Activated naive CD8-positive, alpha-beta T cell treated with anti-CD3 and anti-CD28 coated beads for 36 hours (primary cell): ENCODE measurements at places on chromosomes 11 and 22. TPM values are rescaled to one million over a fixed set of nuclear protein-coding genes. Genes with fewer than 3 reads are reported as not detected.
A peak's percentile ranks its signal among the peaks of the same experiment; 100 is the strongest.

GRCh38 chr11:72468289-72468688 lies 34.0 kb upstream of the CLPB start:
- H3K27ac ChIP-seq, result no peak overlapping the region
- peaks cover 48% of the 10 kb centered on the region for H3K27me3 ChIP-seq
- no peaks in the 10 kb centered on the region for H3K36me3 ChIP-seq
- DNase-seq, result no peak
- H3K4me1 ChIP-seq, result peaks cover 4% of the 10 kb centered on the region
- H3K4me3 ChIP-seq, result no peak overlapping the region

DNA sequence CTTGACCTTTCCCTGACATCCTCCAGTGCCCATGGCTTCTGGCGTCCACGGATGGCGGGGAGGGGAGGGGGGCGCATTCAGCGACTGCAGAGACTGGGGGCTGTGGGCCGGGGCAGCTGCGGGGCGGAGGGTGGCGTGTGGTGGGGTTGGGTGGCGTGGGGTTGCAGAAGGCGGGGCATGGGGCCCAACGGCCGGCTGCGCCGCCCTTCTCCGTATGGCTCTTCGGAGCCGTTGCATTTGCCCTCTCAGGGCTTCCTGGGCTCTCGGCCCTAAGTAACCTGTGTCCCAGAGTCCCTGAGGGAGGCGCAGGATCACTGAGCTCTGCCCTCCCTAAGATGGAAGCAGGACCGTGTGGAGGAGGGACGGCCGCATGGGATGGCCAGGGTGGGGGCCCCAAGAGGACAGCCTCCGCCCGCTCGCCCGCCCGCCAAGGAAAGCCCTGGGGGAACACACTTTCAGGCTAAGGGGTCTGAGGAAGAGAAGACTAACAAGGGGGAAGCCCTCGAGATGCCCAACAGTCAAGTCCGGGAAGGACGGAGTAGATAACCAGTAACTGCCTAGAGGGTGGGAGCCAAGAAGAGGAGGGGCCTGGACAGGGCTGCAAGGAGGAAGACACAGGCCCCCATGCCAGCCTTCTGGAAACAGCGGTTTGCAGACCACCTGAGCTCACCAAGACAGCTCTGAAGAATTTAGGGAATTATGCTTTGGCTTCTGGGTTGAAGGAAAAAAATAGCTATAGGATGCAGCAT lies 9.2 kb upstream of the AIFM3 start:
- H3K36me3 ChIP-seq, result peaks cover 5% of the 10 kb centered on the region
- H3K4me1 ChIP-seq, result peaks cover 12% of the 10 kb centered on the region
- H3K27me3 ChIP-seq, result peaks cover 39% of the 10 kb centered on the region
- peak overlapping the region; percentile 63 for H3K4me3 ChIP-seq
- H3K27ac ChIP-seq, result no peak overlapping the region
- DNase-seq, result no peak

GRCh38 chr11:64241491-64242374 lies 838 bp downstream of the FKBP2 start:
- peak; percentile 100 for DNase-seq
- H3K4me1 ChIP-seq, result peaks cover 30% of the 10 kb centered on the region
- no peaks in the 10 kb centered on the region for H3K27me3 ChIP-seq
- H3K36me3 ChIP-seq, result peaks cover 32% of the 10 kb centered on the region
- H3K4me3 ChIP-seq, result peak overlapping the region; percentile 95

- DNase-seq, result no peak
- H3K4me3 ChIP-seq, result no peak overlapping the region
- H3K27me3 ChIP-seq, result no peaks in the 10 kb centered on the region
- H3K36me3 ChIP-seq, result peaks cover 20% of the 10 kb centered on the region
Observed at GRCh38 chr22:46854125-46854870, 91.8 kb downstream of the TBC1D22A start.

DNA sequence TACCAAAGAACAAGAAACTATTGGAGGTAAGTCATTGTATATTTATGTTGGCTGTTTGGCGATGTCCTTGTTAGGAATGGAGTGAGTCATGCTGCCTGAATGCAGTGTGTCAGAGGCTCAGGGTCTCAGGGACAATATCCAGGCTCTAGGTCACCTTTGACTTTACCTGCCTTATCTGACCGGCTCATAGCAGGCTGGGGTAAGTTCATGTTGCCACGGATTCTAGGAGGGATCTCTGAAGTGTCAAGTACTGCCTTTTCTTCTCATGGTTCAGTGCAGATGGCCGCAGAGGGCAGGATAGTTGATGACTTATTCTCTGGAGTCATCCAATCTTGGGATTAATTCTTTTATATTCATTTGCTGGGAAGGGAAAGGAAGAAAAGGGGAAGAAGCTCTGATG lies 53.2 kb downstream of the SPON1 start:
- no peaks in the 10 kb centered on the region for H3K27me3 ChIP-seq
- no peak overlapping the region for H3K4me3 ChIP-seq
- no peak overlapping the region for H3K27ac ChIP-seq
- H3K4me1 ChIP-seq, result no peaks in the 10 kb centered on the region

DNA sequence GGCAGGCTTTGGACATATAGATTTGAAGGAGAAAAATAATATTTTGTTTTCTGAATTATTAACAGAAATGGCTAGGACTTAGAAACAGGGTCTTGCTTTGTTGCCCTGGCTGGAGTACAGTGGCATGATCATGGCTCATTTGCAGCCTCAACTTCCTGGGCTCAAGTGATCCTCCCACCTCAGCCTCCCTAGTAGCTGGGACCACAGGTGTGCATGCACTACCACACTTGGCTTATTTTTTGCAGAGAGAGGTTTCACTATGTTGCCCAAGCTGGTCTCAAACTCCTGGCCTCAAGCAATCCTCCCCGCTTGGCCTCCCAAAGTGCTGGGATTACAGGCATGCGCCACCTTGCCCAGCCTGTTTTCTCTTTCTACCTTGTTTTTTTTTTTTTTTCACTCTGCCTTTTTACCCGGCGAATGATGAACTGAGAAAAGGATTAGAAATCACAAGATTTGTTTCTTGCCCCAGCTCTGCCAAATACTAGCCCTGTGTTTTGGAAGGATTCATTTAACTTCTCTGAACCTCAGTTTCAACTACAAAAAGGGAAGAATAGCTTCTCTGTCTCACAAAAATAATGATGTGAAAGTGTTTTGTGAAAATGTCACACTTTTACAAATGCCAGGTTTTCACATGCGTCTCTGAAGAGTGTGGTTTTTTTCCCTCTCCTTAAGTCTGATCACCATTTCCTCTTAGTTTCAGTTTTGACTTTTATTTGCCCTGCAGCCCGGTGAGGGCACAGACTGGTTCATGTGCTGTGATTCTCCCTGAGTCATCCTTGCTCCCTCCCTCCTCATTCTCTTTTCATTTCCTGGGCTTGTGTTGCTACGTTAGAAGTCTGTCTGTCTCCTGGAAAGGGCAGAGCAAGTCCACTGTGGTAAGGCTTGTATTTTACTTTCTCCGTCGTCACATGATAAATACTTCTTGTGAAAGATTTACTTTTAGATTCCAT lies 67.7 kb downstream of the BCL2L13 start:
- peaks cover 18% of the 10 kb centered on the region for H3K4me1 ChIP-seq
- H3K36me3 ChIP-seq, result peaks cover 13% of the 10 kb centered on the region
- peak; percentile 48 for DNase-seq
- peak overlapping the region; percentile 93 for H3K27ac ChIP-seq

The SCGB1D2 gene
- not detected for total RNA-seq
